ENCODE measurements at places on chromosomes 12 and 14. TPM values are rescaled to one million over a fixed set of nuclear protein-coding genes. Genes with fewer than 3 reads are reported as not detected.

MYF5 gene
- not detected for total RNA-seq

DNA sequence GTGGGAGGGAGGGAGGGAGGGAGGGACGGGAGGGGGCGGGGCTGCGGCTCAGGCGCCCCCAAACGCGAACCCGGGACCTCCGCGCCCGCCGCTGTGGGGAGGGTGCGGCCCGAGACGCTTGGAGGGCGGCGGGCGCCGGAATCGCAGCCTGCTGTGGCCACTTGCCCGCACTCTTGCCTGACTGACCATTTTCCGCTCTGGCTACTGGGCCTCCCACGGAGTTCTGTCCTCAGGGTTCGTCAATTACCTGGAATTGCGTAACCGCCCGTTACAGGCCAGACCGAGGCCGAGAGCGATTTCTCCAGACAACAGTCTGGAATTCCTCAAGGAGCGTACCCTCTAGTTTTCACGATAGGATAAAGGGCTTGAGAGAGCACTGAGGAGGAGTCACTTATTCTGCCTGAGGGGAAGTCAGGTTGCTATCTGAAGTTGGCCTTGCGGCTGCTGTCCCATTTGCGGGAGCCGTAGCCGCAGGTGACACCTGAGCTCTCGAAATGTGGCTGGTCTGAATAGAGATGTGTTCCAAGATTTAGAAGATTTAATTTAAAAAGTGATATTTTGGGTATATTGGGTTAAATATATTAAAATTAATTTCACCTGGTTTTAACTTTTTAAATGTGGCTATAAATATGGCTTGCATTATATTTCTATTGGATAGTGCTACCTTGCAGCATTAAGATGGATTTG, 446 bp upstream of the ZNF641 start:
- no peaks in the 10 kb centered on the region for H3K27me3 ChIP-seq
- H3K4me3 ChIP-seq, result peak overlapping the region; percentile 91
- H3K4me1 ChIP-seq, result peaks cover 7% of the 10 kb centered on the region
- H3K27ac ChIP-seq, result peak overlapping the region; percentile 93
- peak; percentile 77 for DNase-seq

DNA sequence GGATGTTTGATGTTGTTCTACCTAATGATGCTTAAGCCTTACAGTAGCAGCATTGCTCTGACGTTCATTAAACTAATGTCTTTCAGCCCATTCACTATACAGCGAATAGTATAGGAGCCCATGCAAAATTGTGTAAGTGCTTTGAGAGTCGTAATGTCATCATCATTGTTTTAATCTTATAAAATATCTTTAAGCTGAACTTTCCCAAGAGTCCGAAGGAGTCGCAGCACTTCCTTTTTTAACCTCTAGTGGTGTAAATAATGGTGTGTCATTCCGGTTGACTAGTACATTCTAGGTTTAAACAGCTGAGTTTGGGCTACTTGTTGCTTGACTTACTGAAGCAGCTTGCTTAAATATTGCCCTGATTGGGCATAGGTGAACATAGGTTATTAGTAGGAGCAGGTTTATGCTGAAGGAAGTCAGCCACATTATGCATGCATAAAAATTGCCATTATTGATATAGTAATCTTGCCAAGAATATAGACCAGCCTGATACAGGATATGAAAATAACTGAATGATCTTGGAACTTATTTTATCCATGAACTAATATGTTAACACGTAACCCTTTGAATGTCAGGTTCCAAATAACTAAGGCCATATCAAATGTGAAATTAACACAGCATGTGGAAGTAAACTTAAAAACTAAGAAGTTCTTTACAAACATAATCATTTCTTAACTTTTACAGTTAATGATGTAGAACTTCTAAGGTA, 2.6 kb downstream of the WNK1 start:
- DNase-seq, result no peak
- peak overlapping the region; percentile 100 for H3K4me3 ChIP-seq
- no peaks in the 10 kb centered on the region for H3K36me3 ChIP-seq
- peak overlapping the region; percentile 100 for H3K27ac ChIP-seq
- peaks cover 66% of the 10 kb centered on the region for H3K4me1 ChIP-seq

DNA sequence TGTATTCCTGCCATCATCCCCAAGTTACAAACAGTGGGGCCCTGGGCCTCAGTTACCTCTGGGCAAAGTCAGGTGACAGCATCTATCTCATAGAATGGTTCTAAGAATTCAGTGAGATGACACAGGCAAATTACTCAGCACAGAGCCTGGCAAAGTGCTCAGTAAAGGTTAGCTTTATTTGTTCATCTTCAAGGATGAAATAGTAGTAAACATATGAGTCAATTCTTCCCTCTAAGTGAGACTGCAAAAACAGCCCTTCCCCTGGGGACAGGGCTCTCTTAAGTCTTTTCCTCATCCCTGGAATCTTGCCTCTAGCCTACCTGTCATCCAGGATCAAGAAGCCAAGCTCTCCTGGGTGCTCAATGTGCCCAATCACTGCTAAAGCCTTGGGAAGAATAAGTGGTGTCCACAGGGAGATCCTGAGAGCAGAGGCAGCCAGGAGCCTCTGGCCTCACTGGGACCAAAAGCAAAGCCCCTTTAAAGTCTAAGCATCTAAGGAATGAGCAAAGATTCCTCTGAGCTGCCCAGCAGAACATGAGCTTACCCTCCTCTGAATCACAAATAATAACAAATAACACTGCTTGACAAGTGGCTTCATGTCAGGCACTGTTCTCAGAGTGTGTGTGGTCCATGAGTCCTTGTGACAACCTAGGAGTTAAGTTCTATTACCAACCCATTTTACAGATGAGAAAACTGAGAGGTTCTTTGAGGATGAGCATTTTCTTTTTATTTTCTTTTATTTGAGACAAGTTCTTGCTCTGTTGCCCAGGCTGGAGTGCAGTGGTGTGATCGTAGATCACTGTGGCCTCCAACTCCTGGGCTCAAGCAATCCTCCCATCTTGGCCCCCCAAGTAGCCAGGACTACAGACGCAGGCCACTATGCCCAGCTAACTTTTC, 12.1 kb downstream of the NUAK1 start:
- peak overlapping the region; percentile 59 for H3K27ac ChIP-seq
- no peaks in the 10 kb centered on the region for H3K36me3 ChIP-seq
- no peak overlapping the region for H3K4me3 ChIP-seq
- DNase-seq, result no peak

GRCh38 chr14:75640876-75641275, 19.8 kb downstream of the ERG28 start:
- no peaks in the 10 kb centered on the region for H3K36me3 ChIP-seq
- no peaks in the 10 kb centered on the region for H3K27me3 ChIP-seq
- H3K4me3 ChIP-seq, result no peak overlapping the region
- DNase-seq, result no peak

GRCh38 chr12:120630104-120630892, 10.1 kb upstream of the CABP1 start:
- H3K4me3 ChIP-seq, result no peak overlapping the region
- no peak for DNase-seq
- no peaks in the 10 kb centered on the region for H3K4me1 ChIP-seq

DNA sequence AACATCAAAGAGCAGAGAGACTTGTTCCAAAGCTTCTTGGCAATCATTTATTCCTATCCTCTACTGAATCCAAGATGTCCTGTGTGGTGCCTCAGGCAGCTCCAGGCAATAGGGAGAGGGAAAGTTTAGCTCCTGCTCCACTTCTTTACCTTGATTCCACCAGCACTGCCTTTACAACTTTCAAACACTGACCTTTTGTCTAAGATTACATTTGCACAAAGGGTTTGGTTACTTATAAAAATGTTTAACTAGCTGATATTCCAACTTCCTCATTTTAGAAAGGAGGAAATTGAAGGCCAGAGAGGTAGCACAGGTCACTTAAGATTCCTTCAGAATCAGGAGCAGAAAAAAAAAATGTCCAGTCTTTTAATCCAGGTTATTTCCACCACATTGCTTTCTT, 192.7 kb downstream of the BTG1 start:
- H3K27me3 ChIP-seq, result no peaks in the 10 kb centered on the region
- no peak overlapping the region for H3K4me3 ChIP-seq
- no peaks in the 10 kb centered on the region for H3K4me1 ChIP-seq
- DNase-seq, result peak; percentile 27

DNA sequence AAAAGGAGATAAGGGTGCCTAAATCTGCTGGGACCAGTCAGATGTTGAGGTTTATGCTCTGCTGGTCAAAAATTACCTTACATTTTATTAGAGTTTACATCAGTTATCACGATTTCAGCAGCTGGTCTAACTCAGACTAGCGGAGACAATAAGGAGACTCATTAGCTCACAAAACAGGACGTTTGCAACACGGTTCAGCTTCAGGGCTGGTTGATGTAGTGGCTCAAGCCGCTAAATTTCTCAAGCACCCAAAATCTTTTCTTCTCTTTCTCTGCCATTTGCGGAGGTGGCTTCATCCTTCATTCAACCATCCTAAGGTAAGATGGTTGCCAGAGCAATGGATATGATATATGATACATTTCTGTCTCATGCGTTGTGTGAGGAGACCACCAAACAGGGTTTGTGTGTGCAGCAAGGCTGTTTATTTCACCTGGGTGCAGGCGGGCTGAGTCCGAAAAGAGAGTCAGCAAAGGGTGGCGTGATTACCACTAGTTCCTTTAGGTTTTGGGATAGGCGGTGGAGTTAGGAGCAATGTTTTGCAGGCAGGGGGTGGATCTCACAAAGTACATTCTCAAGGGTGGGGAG, 30.3 kb upstream of the CLIP1 start:
- no peaks in the 10 kb centered on the region for H3K36me3 ChIP-seq
- DNase-seq, result no peak
- H3K27me3 ChIP-seq, result no peaks in the 10 kb centered on the region
- H3K4me3 ChIP-seq, result no peak overlapping the region

MPHOSPH9 gene
- 15.6 TPM for total RNA-seq

BMP4 gene
- 7.2 TPM for total RNA-seq

GRCh38 chr12:113245695-113246477, 24.6 kb downstream of the TPCN1 start:
- no peaks in the 10 kb centered on the region for H3K27me3 ChIP-seq
- H3K36me3 ChIP-seq, result no peaks in the 10 kb centered on the region
- peak overlapping the region; percentile 94 for H3K27ac ChIP-seq

DNA sequence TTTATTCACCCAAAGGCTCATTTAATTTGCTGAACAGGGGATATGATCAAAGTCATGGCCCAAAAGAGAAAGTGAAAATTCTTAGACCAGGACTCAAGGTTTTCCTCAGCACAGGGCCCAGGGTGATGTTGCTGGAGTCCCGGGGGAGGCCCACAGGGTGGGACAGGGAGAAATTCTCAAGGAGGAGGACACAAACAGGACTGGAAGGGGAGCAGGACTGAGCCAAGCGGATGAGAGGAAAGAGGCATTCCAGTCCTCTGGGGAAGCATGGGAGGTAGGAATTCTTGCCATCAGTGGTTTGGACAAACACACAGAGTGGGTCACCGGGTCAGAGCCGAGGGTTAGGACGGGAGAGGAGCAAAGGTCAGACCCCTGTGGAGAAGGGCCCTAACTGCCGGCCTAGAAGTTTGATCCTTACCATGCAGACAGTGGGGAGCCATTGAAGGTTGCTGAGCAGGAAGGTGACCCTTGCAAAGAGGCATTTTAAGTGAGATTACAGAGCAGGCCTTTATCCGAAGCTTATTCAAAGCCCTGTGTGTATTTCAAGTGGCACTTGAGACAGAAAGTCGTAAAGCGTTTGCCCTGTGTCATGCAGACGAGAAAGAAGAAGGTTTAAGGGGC, 68.4 kb upstream of the PTGR2 start:
- H3K4me3 ChIP-seq, result no peak overlapping the region
- no peak for DNase-seq
- H3K36me3 ChIP-seq, result no peaks in the 10 kb centered on the region
- H3K4me1 ChIP-seq, result peaks cover 35% of the 10 kb centered on the region
- no peaks in the 10 kb centered on the region for H3K27me3 ChIP-seq
- peak overlapping the region; percentile 99 for H3K27ac ChIP-seq

- no peak overlapping the region for H3K4me3 ChIP-seq
- no peak overlapping the region for H3K27ac ChIP-seq
- H3K27me3 ChIP-seq, result no peaks in the 10 kb centered on the region
- H3K36me3 ChIP-seq, result no peaks in the 10 kb centered on the region
- H3K4me1 ChIP-seq, result no peaks in the 10 kb centered on the region
These were observed 5.0 kb upstream of the NFYB start for GRCh38 chr12:104143002-104143401.

- no peak for DNase-seq
- no peak overlapping the region for H3K27ac ChIP-seq
- H3K4me1 ChIP-seq, result no peaks in the 10 kb centered on the region
- no peak overlapping the region for H3K4me3 ChIP-seq
These were observed 25.6 kb downstream of the DERA start for GRCh38 chr12:15936751-15937150.

LRP1-AS gene
- not detected for total RNA-seq

DNA sequence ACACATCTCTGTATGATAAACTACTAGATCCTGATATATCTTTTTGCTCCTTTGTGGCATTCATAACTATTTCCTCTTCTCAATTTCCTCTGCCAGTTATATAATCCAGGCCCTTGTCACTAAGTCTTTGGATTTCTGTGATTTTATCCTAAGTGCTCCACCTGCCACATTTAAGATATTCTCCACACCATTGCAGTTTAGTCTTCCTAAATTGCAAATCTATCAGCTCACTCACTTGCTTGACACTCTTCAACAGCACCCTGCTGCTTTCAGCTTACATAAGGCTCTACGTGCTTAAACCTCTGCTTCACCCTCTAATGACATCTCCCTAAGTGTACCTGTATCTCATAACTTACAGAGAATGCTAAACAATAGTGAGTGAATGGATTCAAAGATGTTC, 1032.2 kb upstream of the SEL1L start:
- no peak overlapping the region for H3K27ac ChIP-seq
- no peaks in the 10 kb centered on the region for H3K36me3 ChIP-seq
- H3K4me1 ChIP-seq, result no peaks in the 10 kb centered on the region
- DNase-seq, result no peak
- H3K27me3 ChIP-seq, result no peaks in the 10 kb centered on the region

MOAP1 gene
- 2.2 TPM for total RNA-seq

TMEM233 gene
- total RNA-seq, result not detected

GRCh38 chr14:70416338-70416724, 559 bp downstream of the SYNJ2BP start:
- H3K27ac ChIP-seq, result peak overlapping the region; percentile 80
- DNase-seq, result no peak
- no peaks in the 10 kb centered on the region for H3K36me3 ChIP-seq
- H3K4me3 ChIP-seq, result peak overlapping the region; percentile 79
- no peaks in the 10 kb centered on the region for H3K27me3 ChIP-seq

Measured in transverse colon (tissue), 4 donors.